ENCODE measurements at places on chromosomes 3 and 15.

DNA sequence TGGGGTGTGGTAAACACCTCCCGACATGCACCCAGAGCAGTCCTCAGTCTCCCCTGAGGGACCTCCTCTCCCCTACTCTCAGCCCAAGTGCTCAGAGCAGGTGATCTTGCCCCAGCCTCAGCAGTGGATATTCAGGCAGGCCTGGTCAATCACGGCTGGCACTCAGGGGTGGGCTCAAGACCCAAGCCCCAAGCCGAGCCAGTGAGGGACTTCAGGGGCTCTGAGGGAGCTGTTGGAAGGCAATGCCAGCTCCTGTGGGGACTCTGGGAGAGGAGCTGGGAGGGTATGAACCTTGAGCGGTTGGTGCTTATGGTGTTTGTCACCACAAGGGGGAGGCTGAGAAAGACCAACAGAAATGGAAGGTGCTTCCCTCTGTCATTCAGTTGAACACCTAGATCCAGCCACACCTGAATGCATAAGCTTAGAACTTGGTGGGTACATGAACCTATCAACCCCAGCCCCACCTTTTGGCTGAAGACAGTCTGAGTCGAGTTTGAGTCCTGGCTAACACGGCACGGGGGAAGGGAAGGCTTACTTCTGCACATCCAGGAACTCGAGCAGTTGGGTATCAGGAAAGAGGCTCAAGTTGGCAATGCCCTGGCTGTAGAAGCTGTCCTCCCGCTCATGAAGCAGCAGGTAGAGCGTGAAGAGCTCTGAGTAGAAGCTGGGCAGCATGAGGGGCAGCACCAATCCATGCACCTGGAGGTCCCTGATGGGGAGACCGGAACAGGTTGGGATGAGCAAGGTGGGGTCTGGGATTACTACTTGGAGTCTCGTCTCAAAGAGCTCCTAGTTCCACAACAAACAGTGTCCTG is 19.2 kb downstream of the ALS2CL start:
- ATAC-seq = no peak

DNA sequence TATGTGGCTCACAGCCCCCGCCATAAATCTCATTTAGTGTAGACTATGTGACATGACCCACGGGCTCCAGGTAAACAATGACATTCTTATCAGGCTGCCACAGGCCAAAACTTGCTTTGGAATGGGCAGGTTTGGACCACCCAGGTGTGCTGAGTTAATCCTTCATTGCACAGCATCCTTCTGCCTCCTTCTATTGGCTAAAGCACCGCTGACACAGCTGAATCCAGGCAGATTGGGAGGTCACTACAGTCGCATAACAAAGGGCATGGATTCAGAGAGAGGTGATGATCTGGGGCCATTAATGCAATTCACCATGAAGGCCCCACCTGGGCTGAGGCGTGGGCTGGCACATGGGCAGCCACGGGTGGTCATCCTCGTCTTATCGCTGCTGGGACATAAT is 47.8 kb upstream of the GALNT15 start:
- no peak for ATAC-seq

- no peak for ATAC-seq
These were observed 401.5 kb downstream of the ZBTB20 start for GRCh38 chr3:114745322-114746240.

DNA sequence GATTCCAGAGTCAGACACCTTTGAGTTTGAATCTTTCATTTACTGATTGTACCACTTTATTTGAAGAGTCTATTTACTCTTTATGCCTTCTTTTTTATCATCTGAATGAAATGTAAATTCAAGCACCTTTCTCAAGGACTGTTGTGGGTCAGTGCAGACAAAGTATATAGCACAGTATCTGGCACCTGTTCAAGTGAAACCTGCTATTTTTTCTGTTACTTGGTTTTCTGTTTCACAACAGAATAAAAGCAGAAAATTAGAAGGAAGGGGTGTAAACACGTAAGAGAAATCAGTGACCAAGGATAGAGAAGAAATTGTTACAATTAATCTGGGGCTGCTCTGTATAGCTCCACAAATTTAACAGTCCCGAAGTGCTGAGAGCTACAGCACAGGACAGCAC is 357.4 kb downstream of the RSL24D1 start:
- ATAC-seq = no peak

GRCh38 chr3:185363662-185364203 is 797 bp downstream of the MAP3K13 start:
- ATAC-seq = peak; percentile 36

DNA sequence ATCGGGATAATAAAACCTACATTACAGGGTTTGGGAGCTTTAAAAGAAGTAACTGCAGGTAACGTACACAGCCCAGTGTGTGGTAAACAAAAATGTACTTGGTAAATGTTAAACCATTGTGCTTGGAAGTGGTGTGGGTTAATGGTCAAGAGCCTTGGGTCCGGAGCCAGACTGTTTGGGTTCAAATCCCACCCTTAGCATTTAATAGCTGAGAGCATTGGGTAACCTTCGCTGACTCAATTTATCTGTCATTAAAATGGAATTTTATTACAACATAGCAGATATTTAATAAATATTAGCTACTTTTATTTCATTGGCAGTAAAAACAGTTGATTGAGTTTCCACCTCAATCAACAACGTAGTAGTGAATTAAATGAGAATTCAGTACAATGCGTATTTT is 1.5 kb downstream of the FSTL1 start:
- ATAC-seq = no peak

- peak; percentile 63 for ATAC-seq
These were observed 8.5 kb downstream of the LIPC start for GRCh38 chr15:58440158-58440910.

GRCh38 chr3:16849229-16849628 is 35.5 kb upstream of the PLCL2 start:
- ATAC-seq = no peak

- peak; percentile 10 for ATAC-seq
These were observed 16.1 kb upstream of the STRIT1 start for GRCh38 chr3:155309581-155309980.

DNA sequence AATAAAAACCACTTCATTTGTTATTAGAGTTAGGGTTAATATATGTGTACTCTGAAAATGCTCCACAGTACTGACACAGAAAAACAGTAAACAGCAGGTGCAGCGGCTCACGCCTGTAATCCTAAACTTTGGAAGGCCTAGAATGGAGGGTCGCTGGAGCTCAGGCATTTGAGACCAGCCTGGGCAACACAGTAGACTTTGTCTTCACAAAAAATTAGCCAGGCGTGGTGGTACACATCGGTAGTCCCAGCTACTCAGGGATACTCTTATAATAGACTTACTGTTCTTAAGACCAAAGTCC is 40.3 kb downstream of the UACA start:
- ATAC-seq = no peak

- no peak for ATAC-seq
These were observed 248.7 kb downstream of the GABRG3 start for GRCh38 chr15:27219636-27220035.

DNA sequence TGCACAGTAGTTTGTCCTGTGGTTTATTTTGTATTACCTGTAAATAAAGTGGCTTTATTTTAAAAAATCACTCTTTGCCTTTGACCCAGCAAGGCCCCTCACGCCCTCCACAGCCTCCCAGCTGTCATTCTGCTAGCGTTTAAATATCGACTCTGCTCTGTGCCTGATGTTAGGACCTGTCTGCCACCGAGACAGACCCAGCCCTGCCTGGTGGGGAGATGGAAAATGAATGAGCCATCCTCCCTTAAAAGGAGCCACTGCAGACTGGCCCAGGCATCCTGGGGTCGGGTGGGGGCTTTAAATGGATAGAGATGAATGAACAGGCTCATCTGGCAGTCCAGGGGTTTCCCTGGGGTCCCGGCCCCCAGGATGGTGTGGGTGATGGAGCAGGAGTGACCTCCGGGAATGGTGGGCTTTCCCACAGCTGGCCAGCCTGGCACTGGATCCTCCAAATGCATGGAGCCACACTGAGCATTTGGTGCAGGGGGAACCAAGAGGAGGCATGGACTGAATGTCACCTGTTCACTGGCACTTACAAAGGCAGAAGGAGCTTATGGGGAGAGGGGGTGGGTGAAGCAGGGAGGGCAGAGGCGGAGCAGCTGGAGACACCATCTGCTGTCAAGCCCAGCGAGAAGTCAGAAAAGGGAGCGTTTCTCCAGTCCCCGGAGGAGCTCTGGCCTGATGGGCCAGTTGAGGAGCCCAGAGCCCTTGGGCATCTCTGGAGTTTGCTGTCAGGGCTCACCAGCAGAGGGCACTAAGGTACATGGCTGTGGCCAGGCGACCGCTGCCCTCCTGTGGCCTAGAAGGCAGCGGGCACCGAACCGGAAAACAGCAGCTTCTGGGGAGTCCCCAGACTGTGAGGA is 11.9 kb downstream of the GRM2 start:
- peak; percentile 83 for ATAC-seq

DNA sequence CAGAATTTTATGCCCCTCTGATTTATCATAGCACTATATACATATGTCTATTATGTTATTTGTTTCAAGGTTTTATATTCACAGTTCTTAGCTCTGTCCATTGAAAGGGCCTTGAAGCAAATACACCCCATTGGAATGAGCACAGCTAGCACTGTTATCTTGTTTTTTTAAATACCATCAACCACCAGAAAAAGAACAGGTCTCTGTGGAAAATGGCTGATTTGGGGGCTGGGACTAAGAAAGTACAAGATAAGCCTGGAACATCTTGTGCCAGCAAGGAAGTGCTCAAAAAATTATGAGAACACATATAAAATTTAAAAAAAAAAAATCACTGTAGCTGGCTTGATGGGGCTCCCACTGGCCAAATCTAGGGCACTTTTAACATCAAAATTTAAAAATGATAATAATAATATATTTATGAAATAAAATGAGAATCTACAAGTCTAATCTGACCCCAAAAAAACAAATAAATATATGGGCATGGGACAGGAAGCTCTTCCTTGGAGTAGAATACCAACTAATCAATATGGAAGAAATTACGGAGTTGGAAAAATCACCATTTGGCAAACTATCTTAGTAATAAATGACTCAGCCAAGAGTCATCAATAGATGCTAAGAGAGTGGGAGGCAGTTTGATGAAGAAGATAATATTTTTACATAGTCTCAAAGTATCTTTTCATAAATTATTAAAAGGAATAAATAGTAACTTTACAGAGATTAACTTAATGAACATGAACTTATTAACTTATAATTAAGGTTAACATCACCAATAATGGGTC is 20.5 kb downstream of the IFT80 start:
- ATAC-seq = no peak

DNA sequence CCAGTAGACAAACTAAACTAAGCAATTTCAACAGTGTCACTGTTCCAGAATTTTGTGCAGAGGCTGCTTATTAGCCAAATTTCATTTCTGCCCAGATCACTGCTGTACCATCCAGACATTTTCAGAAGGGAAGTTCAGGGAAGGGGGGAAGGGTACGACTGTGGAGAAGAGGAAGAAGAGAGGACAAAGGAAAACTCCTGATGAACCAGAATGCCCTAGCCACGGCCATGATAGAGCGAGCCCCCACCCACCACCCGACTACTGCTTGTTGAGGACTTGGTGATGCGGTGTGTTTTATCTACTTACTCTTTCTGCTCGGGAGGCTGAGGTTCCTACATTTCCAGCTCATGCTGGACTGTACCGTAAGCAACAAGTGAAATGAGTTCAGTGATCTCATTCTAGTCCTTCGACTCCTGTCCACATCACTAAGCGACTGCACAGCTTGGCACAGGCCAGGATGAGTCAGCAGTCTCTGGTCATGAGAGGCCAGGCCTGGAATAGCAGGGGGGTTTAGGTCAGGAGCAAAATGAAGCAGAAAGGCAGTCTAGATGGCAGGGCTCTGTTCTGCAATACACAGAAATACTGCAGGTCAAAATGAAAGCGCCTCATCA is 330.8 kb downstream of the TIGIT start:
- peak; percentile 86 for ATAC-seq

DNA sequence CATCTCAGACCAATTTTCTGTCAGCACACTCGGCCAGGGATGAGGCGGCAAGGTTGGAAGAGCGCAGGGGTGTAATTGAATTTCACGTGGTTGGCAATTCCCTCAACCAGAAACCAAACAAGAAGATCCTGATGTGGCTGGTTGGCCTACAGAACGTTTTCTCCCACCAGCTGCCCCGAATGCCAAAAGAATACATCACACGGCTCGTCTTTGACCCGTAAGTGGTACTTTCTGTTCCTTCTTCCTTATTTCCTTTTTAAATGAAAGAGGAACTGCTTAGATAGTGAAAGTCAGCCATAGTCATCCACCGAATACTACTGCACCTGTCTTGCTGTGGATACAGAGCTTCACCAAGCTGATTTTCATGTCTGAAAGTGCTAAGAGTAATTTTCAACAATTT is 60.1 kb downstream of the SGO1 start:
- peak; percentile 52 for ATAC-seq

DNA sequence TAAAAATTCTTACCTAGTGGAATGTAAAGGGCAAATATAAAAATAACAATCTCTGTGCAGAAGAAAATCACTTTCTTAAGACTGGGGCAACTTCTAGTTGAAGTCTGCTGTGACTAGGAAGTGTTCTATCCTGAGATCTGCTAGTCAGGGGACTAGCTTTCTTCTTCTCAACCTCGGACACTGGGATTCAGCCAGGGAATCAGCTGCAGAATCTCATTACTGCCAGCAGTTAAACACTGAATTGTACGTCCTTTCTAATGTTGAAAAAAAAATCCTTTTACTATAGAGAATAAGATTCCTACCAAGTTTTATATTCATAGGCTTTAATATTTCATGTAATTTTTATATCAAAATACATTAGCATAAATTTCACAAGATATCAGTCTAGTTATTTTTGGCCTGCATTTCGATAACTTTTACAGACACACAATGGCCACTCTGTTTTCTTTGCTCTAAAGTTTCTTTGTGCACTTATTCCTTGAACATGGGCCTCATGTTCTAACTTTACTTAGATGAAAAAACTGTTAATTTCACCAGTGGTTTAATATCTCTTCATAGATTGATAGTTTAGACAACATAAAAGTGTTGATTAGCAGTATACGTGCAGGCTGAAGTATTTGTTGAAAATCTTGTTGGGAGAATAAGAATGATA is 2.6 kb upstream of the NEO1 start:
- no peak for ATAC-seq

- ATAC-seq = no peak
These were observed 286.0 kb upstream of the SUCLG2 start for GRCh38 chr3:67940210-67940952.

- ATAC-seq = no peak
These were observed 14.1 kb downstream of the FYCO1 start for GRCh38 chr3:45981346-45982074.

- ATAC-seq = peak; percentile 33
These were observed 227.4 kb upstream of the AZI2 start for GRCh38 chr3:28575746-28576613.

- ATAC-seq = no peak
These were observed 585.6 kb downstream of the TBL1XR1 start for GRCh38 chr3:176611703-176612102.

DNA sequence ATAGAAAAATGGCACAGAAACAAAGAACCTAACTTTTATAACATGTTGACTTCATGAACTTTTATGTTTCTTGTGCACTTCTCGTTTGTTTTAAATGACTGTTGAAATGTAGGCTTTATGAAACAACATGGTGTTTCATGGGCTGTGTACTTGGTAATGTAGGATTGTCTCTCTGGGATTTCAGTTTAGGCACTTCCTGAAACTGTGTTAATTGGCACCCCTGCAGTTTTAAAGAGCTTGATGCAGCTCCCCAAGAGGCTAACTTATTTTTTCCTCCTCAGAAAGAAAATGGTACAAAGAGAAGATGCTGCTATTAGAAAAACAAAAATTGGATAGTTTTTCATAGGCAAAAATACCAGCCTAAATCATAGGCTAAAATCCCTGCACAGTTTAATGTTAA is 239.2 kb downstream of the GRM7 start:
- no peak for ATAC-seq

- no peak for ATAC-seq
These were observed 14.7 kb downstream of the PIF1 start for GRCh38 chr15:64810497-64811326.

GRCh38 chr15:80217327-80217900 is 34.6 kb downstream of the CTXND1 start:
- no peak for ATAC-seq
